ENCODE measurements at places on chromosomes 11 and 22.

DNA sequence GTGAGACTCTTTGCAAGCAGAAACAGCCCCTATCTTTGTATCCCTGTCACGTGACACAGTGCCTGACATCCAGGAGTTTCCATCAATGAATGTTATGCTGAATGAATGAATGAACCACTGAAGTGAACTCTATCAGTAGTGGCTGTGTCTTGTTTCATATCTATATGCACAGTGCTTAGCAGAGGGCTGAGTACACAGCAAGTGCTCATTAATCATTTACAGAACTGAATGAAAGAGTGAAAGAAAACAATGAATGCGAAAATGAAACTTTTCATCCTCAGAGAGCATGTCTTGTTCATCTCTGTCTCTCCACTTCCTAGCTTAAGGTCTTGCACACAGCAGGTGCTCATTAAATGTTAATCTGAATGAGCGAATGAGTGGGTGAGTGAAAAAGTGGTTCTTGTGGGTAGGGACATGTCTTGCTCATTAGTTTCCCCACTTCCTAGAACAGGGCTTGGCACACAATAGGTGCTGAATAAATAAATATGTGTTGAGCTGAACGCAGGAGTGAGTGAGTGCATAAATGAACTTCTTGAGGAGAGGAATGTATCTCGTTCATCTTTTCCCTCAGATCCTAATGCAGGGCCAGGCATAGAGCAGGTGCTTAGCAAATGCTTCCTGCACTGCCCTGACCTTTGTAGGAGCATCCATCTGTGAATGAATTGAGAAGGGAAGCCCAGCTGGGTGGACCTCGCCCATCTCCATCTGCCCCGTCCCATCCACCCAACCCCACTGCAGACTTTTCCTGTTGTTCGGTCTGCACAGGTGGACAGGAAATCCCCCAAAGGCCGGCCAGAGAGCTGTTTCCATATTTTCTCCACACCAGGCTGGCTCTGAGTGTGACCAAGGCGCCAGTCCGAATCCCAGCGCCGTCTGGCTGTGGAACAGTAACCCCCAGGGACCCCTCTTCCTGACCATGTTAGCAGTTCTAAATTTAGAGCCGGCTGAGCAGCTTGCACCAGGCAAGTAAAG, 113.4 kb upstream of the CRYBB3 start:
- DNase-seq = no peak

DNA sequence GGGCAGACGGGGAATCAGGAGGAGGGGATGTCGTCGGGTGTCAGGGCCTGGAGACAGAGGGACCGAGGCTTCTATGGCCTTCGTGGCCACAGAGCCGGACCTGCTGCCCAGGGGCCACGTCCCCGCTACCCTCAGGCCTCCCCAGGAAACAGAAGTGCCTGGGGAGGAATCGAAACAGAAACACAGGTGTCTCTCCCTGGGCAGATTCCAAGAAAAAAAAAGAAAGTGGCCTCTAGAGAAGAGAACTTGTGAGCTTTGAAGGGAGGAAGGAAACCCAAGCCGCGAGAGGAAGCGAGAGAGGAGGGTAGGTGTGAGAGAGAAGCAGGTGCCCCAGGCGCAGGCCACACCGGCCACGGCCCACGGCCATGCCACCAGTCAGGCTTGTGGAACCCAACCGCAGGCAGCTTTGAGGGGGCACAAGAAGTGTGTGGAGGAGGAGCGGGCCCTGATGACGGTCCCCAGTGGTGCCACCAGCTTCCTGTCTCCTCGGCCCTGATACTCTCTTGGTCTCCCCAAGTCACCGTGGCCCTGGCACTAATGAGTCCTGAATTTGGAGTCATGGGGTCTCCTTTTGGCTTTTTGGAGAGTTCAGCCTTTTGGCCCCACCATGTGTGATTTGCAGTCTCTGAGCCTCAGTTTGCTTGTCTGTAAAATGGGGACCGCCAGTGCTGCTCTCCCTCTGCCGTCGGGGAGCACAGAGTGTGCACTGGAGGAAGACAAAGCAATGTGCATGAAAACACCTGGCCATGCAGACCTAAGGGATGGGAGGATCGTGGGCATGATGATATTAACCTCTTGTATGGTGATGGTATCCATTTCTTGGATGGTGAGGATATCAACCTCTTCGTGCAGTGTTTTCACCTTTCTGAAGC, 25.2 kb downstream of the LIF start:
- no peak for DNase-seq

DNA sequence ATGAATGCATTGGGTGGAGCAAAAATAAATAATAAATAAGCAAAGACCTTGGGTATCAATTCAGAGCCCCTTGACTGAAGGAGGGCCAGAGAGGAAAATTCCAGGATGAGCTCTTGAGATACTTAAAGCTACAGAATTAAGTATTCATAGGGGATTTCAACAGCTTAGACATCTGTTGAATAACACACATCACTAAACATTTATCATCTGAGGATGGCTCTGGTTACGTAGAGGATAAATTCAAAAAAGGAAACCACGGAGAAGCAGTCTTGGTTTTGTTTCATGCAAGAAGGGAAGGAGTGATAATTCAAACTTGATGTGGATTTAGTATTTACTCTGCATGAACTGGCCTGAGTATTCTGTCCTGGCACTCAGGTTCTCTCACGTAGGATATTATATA, 29.8 kb downstream of the ARHGAP42 start:
- DNase-seq = no peak

DNA sequence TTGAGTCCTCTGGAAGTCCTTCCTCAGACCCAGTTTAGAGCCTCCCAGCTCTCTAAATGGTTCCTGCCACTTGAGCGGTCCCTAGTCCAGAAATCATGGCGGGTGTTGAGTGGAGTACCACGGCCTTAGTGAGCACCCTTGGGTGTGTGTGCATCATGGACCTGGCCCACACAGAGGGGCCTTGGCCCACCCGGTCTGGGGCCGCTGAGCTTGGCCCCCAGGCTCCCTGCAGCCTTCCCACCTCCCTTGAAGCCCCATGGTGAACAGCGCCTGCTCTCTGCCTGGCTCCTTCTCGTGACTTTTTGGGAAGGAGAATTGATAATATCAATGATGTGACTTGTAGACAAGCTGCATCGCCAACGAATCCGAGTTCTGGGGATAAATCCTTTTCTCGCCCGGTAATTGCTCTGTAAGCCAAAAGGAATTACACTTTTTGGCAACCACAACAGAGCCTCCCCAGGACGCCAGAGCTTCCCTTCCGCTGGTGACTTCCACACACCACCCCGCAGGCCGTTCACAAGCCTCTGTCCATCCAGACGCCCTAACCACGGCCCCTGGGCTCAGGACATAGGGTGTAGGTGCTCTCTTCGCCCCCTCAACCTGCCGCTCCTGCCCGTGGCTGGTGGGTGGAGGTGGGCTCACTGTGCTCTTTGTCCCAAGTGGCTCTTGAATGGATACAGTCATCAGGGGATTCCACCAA, 93.8 kb downstream of the NECTIN1 start:
- DNase-seq = no peak

- no peak for DNase-seq
These were observed 6.0 kb upstream of the ANKRD42 start for GRCh38 chr11:83187465-83187864.

DNA sequence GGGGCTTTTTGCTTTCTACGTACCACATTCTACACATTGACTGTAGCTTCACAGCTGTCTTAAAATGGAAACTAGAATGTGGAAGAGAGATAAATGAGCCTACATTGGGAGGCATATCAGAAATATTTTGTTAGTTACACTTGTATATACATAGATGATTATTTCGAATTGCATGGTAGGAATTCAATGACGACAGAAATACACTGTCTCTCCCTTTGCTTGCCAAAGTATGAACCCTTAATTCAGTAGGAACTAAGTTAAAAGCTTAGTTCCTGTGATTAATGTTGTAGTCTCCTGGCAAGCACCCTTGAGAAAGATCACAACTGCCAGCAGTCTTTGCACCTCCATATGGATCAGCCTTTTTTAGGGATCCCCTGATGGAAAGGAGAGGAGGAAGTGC, 10.1 kb downstream of the C11orf87 start:
- no peak for DNase-seq

DNA sequence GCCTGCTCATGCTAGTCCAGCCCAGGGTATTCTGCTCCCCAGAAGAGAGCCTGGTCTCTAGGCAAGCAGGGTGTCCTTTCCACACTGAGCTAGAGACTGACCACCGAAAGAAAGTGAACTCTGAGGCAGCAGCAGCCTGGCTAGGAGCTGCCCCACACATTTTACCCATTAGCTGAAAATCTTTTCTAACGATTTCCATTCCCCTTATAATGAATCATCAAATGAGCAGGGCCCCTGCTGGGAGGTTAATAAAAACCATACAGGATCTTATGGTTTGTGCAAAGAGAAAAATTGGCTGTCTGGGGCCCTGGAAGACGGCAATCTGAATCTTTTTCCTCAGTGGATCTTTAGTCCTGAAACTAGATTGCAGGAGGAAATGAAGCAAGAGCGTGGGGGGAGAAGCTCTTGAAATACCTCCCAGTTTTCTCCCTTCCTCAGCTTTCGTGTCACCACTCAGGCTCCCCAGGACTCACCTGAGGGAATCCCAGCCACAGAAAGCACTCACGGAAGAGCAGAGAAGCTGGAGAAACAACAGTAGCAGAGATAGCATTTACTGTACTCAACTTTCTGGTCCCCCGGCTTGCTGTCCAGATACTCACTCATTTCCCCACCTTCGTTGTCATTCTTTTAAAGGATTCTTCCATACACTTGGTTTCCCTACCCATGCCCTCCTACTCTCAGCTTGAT, 74.7 kb upstream of the CD44 start:
- DNase-seq = peak; percentile 82

- DNase-seq = no peak
These were observed 24.6 kb upstream of the SMPD1 start for GRCh38 chr11:6365659-6366058.

GRCh38 chr11:9642894-9643293, 21.0 kb upstream of the SWAP70 start:
- no peak for DNase-seq
